A549 treated with GW870086 at 1 μM for 4 hours (cell line): ENCODE measurements at places on chromosomes 4 and X. TPM values are rescaled to one million over a fixed set of nuclear protein-coding genes. Genes with fewer than 3 reads are reported as not detected.

The TEX13D gene
- total RNA-seq: not detected in 5 replicates

The GPC3 gene
- total RNA-seq: 0.15 TPM in 1 of 5 replicates, not detected in the others

The HTT gene
- 12.6 to 17.0 TPM (median 13.2 TPM) in 5 replicates for total RNA-seq

The NDP gene
- total RNA-seq: not detected in 5 replicates

The LRRC66 gene
- total RNA-seq: 0.07 to 0.16 TPM (median 0.09 TPM) in 5 replicates

The HTN3 gene
- not detected in 5 replicates for total RNA-seq

The TLR8 gene
- not detected in 5 replicates for total RNA-seq

The RPL34 gene
- total RNA-seq: 896 to 985 TPM (median 955 TPM) in 5 replicates
